Chondrocyte (in vitro differentiated cells): ENCODE measurements at places on chromosomes 16 and 17. TPM values are rescaled to one million over a fixed set of nuclear protein-coding genes. Genes with fewer than 3 reads are reported as not detected.

DNA sequence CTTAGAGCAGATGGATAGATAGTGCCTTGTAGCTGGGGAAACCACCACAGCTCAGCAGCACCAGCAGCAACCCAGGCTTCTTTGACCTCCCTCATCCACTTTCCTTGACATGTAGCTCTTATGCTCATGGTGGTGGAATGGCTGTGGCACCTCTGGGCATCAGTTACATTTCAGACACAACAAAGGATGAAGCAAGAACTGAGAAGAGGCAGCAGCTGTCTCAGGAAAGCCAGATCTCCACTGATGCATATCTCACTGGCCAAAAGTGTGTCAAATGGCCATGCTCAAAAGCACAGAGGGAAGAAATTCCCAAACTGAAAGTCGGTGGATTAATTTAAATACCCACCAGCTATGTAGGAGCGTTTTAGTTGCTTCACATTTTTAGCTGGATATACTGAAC lies 671.4 kb upstream of the SALL1 start:
- DNase-seq, result no peak

GRCh38 chr16:63458846-63459245 lies 1422.6 kb upstream of the CDH8 start:
- DNase-seq, result no peak

DNA sequence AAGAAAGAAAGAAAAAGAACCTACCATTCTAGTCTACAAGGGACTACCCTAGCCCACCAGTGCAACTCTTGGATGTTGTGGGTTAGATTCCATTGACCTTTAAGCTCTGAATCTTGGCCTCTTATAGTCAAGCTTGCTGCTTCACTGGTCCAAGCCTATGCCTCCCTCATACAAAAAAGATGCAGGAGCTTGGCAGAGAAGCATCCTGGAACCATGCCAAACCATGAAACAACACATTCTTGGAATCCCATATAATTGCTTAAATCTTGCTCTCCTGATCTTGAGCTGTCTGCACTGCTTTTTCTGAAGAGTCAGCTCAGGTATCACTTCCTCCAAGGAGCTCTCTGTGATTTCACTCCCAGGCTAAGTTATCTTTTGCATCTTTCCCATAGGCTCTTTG lies 117.9 kb upstream of the GPR139 start:
- DNase-seq, result no peak

DNA sequence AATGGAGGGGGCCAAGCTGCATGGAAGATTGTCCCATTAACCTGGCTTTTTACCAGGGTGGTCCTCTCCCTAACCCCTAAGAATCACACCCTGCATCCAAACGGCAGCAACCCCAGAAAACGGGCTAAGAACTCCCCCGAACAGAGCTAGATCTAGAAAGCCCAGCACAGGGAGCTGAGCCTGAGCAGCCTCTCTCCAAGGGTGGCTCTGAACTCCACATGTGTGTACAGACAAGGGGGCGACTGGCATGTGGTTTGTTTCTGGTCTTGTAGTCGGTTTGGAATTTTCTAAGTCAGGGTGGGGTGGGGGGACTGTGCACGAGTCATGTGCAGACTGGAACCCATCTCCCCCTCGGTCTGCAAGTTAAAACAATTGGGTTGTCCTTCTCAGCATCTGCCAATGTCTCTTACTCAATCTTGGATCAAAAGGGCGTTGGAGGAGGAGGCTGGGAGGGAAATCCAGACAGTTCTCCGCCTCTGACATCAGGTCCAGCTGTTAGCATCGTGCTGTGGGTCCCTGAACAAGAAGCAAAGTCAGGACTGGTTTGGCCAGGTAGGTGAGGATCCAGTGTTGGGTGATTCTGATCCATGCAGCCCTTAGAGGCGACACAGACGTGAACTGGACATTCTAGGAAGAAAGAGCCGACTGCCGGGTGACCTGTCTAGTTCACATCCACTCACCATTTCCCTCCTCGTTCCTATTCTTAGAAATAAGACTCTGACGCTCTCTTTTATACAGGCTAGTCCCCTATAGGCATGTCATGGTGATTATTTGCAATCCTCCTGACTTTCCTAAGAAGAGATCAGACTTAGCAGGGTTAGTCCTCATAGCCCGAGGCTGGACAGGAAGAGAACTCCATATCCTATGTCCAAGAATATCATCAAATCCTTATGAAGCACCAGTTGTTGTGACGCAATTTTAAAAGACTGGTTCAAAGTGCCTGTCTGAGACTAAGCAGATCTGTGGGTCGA lies 381.8 kb downstream of the SOX9 start:
- no peak for DNase-seq

- DNase-seq, result no peak
These were observed 15.2 kb downstream of the CDH5 start for GRCh38 chr16:66381585-66382170.

DNA sequence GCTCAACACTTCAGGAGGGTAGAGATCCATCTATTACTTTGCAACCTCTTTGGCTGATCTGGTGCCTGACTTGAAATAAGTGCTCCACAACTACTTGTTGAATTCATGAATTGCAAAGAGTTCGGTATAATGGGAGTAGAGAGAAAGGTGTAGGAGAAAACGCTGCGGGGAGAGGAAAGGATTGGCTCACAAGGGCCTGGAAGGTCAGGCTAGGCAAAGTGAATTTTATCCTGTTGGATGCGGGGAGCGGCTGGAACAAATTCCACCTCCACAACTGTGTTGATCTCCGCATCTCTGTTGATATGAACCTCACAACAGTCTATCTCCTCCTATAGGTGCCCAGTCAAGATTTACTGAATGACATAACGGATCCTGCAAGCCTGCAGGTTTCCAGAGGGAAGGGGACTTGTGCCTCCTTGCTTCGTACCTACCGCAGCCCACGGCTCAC lies 684 bp downstream of the SLX4 start:
- DNase-seq, result no peak

DNA sequence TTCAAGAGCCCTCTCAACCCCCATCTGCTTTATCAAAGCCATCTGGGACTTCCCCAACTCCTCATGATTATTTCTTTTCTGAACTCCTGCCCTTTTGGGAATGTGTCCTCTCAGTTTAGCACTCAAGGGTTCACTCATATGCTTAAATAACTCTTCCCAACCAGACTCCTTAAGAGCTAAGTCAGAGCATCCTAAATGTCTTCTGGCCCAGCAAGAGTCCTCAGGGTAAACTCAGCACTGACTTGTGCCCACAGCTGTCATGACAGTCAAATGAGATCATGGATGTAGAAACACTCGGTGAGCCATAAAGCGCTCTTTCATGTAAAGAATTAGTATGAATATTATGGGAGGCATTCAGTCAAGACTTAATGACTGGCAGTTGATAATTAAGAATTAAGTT lies 85.9 kb downstream of the TEX14 start:
- DNase-seq, result no peak

DNA sequence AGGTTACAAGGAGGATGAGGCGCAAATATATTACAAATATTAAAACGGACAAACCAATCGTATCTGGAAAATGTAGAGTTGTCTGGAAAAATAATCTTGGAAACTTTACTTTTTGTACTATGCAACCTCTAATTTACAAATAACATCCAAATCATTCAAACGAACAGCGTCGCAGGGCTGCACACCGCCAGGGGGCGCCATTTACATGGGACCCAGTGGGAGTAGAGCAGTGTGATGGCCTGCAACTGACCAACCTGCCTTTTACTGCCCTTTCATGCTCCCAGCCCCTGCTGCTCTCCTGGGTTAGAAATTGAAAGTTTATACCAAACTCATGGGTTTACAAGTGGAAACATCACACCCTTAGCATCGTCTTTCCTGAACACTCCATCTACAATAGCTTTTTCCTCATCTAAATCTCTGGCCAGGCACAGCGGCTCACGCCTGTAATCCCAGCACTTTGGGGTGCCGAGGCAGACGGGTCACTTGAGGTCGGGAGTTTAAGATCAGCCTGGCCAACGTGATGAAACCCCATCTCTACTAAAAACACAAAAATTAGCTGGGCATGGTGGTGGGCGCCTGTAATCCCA lies 10.0 kb downstream of the PITPNC1 start:
- no peak for DNase-seq

DNA sequence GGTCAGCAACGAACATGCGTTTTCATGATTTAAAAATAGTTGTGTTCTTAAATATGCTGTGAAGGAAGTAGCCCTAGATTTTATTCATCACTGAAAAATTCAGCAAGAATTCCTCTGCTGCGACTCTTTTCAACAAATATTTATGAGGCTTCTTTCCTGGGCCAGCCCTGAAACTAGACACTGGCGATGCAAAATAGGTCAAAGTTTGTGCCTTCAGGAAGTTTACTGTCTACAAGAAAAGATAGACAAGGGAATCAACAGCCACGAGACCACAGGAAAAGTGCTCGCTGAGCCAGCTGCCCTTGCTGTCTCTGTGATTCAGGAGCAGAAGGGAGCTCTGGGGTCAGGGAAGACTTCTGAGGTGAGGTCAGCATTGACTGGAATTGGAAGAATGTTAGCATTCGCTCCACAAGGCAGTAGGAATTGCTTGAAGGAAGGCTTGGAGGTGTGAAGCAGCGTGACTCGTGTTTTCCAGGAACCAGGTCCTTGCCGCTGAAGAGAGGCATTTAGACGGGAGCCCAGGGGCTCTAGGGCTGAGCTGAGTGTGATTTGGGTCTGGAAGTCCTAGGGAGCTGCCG lies 1.9 kb upstream of the RPL26 start:
- peak; percentile 32 for DNase-seq

DNA sequence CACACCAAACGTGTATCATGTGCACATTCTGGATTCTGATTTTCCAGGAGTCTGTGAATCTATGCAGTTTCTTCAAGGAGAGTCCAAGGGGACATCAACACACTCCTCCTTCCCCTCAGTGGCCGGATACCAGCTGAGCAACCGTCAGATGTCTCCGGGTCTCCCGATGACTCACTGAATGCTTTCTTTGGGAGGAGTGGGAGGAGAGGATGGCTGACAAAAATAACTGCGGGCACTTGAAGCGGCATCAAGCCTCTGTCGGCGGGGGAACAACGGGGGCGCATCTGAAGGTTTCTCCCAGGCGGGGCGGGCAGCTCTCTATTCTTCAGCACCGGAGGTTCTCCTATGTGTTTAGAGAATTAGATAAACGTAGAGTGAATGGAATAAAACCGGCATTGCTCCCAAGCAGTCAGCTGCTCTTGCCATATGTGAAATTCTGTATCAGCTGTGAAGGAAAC lies 24.6 kb upstream of the LRRC75A start:
- no peak for DNase-seq

DNA sequence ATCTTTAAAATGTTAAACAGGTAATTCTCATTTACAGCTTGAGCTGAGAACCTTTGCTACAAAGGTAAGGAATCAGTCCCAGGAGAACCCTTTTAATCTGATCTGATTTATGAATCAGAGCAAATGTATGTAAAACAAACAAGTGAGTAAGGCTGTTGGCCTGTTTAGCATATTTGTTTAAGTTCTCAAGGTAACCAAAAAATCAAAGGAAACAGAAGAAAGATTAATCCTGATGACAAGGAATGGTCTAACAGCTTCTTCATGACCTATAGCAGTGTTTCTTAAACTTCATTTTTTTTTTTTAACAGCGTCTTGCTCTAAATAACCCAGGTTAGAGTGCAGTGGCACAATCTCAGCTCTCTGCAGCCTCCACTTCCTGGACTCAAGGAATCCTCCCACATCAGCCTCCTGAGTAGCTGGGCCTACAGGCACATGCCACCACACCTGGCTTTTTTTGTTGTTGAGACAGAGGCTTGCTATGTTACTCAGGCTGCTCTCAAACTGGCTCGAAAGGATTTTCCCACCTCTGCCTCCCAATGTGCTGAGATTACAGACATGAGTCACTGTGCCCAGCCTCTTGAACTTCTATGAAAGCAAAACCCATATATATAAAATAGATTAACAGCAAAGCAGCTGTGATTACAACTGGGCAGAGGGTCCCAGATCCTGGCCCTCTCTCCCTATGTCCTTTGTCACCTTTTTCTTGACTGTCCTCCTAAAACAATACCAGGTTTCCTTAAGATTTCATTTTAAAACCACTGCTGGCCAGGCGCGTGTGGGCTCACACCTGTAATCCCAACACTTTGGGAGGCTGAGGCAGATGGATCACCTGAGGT lies 5.1 kb upstream of the JPT1 start:
- DNase-seq, result peak; percentile 26

DNA sequence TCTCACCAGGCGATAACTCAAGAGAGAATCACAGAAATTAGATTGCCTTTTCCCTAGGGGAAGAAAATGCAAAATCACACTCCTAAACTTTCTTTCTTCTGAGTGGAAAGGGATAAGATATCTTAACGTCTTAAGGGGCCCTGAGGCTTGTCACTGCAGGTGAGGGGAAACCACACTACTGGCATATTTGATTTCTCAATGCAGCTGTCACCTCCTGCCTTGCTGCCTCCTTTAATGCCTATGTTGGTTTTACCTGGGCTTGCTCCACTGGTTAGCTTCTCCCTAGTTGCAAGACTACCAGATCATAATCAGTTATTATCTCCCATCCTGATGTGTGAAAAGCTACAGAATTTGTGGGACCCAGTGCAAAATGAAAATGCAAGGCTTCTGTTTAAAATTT lies 4.5 kb upstream of the HERPUD1 start:
- DNase-seq, result no peak

DNA sequence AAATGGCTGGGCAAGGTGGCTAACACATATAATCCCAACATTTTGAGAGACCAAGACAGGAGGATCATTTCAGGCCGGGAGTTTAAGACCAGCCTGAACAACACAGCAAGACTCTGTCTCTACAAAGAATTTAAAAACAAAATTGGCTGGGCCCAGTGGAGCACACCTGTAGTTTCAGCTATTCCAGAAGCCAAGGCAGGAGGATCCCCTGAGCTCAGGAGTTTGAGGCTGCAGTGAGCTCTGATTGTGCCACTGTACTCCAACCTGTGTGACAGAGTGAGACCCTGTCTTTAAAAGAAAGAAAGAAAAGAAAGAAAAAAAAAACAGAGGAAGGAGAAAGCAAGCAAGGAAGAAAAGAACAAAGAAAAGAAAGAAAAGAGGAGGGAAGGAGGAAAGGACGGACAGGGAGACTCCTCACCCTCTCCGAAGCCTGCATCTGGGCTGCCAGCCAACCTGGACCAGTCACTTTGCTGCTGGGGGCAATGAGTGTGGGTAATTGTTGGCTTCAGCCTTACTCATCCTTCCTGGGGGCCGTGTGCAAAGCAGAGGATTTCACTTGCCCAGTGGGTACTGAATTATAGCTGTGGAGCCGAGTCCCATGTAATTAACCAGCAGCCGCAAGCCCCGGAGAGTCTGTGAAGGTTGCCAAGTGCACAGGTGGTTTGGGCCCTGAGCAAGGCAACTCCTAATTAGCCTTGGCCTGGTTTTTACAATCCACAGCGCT lies 6.7 kb upstream of the MT4 start:
- DNase-seq, result no peak

- no peak for DNase-seq
These were observed 33.9 kb downstream of the CACNG1 start for GRCh38 chr17:67078292-67078691.

CACNG5 gene
- total RNA-seq, result not detected in 3 replicates

ARHGAP23 gene
- 109 to 165 TPM (median 157 TPM) in 3 replicates for total RNA-seq

UNC13D gene
- total RNA-seq, result 1.1 to 3.1 TPM (median 1.5 TPM) in 3 replicates

TBC1D16 gene
- total RNA-seq, result 51.4 to 72.7 TPM (median 55.4 TPM) in 3 replicates

HS3ST3A1 gene
- 8.8 to 11.5 TPM (median 10.6 TPM) in 3 replicates for total RNA-seq

STXBP4 gene
- 8.7 to 18.6 TPM (median 11.9 TPM) in 3 replicates for total RNA-seq

CD68 gene
- 1.2 to 3.3 TPM (median 2.6 TPM) in 3 replicates for total RNA-seq

KRTAP9-4 gene
- not detected in 3 replicates for total RNA-seq

TOX3 gene
- total RNA-seq, result not detected in 3 replicates
